ENCODE measurements at places on chromosomes 16 and 17.

GRCh38 chr16:17382514-17382913 is 88.2 kb downstream of the XYLT1 start:
- DNase-seq, result no peak

DNA sequence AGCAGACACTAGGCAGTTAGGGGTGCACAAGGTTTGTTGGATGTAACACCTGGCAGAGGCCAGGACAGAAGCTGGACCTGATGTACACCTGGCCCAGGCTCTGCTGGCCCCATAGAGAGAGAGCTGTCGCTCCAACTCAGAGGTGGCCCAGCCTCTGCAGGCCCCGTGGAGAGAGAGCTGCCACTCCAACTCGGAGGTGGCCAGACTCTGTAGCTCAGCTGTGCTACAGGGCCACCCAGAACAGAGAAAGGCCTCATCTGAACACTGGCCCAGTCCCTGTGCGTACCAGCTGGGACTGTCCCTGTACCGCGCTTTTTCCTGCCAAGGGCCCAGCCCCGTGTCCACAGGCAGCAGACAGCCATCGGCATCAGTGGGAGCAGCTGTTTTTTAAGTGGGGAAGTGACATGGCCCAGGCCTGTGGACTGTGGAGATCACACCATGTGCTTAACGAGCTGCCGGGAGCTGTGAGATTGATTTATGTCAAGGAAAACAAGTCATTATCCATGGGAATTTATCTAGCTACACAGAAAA is 176.4 kb upstream of the CHMP6 start:
- DNase-seq, result no peak

DNA sequence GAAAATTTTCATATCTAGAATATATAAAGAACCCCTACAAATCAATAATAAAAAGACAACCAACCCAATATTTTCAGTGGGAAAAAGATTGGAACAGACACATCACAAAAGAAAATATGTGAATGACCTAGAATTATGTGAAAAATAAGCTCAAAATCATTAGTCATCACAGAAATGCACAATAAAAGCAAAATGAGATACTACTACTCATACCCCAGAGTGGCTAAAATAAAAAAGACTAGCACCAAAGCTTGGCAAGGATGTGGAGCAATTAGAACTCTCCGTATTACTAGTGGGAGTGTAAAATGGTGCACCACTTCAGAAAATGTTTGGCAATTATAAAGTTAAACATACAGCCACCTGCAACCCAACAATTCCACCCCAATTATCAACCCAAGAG is 48.0 kb upstream of the CDH5 start:
- no peak for DNase-seq

DNA sequence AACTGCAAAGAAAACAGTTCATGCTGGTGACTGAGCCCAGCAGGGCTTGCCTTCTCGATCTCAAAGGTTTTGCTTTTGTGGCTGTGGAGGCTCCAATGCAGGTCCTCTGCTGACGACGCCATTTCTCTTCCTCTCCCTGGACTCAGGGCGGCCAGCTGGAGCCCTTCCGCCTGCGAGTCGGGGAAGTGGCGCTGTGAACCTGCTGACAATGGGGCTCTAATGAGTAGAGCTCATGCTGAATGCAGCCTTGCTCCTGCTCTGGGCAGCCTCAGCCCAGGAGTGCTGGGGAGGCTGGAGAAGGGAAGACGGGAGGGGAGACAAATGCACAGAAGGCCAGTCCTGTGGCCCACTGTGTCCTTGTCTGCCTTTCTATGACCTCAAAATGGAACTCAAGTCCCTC is 43.8 kb downstream of the VAC14 start:
- DNase-seq, result no peak

DNA sequence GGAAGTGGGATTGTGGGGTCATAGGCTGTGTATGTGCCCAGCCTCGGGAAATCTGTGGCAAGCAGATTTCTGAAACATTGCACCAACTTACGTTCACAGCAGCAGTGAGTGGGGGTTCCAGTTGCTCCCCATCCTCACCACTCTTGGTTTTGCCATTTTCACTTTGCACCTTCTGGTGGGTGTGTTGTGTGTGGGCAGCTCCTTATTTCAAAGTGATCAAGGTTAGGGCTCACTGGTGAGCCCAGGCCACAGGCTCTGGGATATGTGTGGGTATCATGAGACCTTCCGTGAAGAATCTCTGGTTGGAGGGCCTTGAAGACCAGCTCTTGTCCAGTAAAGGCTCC is 29.5 kb upstream of the PRM1 start:
- DNase-seq, result no peak

DNA sequence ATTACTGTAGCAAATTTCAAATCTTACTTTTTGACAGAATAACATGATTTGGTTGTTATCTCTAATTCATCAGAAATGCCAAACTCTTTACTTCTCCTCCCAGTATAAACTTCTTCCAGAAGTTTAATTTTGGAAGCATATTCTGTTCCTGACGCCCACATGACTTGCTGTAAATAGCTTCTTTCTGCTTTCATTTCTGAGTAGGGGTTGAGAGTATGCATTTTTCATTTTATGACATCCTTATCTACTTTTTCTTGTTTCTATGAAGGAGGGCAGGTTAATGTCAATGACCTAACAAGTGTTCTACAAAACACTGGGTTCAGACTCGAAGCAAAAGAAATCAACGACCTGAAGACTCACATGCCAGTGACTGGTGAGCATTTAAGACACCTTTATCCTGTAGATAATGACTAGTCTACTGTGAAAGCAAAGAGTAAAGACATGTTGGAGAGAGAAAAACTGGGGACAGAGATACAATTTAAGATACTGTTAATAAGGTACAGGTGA is 36.5 kb upstream of the EFCAB3 start:
- no peak for DNase-seq

DNA sequence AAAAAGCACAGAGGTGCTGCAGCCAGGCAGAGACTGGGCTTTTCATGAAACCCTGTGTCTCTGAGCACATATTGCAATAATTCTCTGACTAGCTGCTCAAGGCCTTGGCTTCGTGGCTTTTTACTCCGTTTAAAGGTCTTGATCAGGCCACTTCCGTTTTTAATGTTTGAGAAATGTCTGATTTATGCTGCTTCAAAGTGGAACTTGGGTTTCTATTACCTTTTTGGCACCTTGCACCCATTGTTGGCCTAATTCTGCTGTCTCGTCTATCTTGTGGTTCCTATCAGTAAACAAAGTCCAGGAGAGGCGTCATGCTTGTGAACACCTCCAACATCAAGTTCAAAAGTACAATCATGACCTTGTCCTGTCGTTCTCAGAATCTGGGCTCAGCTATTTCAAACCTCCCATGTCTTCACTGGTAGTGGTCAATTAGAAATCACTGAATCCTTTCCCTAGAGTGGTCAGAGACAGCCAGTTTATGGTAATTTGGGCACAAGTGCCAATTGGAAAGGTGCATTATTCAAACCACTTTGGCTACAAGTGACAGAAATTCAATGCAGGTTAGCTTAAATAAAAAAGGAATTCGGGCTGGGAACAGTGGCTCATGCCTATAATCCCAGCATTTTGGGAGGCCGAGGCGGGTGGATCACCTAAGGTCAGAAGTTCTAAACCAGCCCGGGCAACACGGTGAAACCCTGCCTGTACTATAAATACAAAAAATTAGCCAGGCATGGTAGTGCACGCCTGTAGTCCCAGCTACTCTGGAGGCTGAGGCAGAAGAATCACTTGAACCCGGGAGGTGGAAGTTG is 33.3 kb upstream of the METTL9 start:
- no peak for DNase-seq

- DNase-seq, result peak; percentile 45
These were observed 339.8 kb upstream of the PSMD7 start for GRCh38 chr16:73956587-73957494.

GRCh38 chr17:72338847-72339790 is 218.3 kb downstream of the SOX9 start:
- no peak for DNase-seq

GRCh38 chr16:5328546-5328945 is 231.0 kb upstream of the EEF2KMT start:
- DNase-seq, result no peak

DNA sequence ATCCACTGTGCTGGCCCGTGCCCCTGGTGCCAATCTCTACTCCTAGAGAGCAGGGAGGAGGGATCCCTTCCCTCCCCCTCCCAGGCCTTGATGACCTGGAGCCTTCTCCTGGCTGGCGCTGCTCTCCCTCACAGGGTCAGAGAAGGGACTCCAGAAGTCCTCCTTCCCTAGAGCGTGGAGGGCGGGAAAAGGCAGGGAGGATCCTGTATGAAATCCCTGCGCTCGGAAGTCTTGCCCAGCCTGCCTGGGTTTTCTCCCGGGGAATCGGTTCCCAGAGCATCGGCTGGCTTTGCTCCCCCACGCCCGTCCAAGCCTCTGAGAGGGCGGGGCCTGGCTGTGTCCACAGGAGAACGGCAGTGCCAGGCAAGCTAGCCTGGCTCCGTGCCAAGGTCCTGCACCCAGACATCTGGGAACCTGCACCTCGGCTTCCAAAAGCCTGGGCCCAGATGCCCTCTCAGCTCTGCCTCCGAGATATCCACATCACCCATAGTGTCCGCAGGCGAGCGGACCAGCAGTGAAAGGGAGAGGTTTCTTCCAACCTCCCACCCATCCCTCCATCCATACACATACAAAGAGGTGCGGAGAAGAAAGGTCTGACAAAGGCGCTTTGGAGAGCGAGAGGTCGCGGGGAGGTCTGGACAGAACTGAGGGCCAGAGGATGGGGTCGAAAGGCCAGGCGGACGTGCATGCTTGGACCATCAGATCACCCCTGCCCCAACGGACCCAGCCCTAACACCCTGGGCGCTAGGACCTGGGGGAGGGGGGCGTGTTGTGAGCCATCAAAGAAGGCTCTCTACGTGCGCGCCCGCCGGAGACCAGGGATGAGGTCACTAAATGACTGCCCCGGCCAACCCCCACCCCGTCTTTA is 1.1 kb downstream of the MPP2 start:
- peak; percentile 34 for DNase-seq

GRCh38 chr17:73028299-73028755 is 64.2 kb downstream of the SLC39A11 start:
- no peak for DNase-seq
